ENCODE measurements at places on chromosomes 5 and 9. TPM values are rescaled to one million over a fixed set of nuclear protein-coding genes. Genes with fewer than 3 reads are reported as not detected.

- DNase-seq: no peak
Measured at GRCh38 chr5:56095579-56096102, 100.9 kb upstream of the IL6ST start.

- DNase-seq: no peak
Measured at GRCh38 chr5:103408408-103408807, 149.8 kb downstream of the MACIR start.

DNA sequence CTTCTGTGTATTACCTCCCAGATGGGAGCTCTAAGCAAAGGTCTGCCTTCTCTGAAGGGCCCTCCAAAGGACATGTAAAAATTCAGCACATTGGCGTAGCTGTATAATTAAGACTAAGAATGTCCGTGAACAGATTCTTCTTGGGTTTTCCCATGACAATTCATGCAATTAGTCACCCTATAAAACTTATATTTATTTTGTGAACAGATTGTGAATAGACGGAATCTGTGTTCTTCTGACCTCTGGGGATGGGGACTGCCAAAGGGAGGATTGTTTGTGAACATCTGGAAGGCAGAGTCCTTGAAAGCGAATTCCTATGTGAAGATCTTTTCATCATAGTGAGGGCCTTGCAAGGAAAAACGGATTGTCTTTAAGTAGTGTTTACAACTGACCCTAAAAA, 111.3 kb downstream of the EGFLAM start:
- peak; percentile 33 for DNase-seq

- DNase-seq: no peak
Measured at GRCh38 chr5:87150630-87151029, 117.1 kb upstream of the RASA1 start.

GRCh38 chr5:31823472-31823871, 184.5 kb downstream of the PDZD2 start:
- no peak for DNase-seq

Gene CA9
- 1.8 TPM for polyA plus RNA-seq

Data from urinary bladder (tissue), 4 donors.